ENCODE measurements at places on chromosomes 16 and 17.

DNA sequence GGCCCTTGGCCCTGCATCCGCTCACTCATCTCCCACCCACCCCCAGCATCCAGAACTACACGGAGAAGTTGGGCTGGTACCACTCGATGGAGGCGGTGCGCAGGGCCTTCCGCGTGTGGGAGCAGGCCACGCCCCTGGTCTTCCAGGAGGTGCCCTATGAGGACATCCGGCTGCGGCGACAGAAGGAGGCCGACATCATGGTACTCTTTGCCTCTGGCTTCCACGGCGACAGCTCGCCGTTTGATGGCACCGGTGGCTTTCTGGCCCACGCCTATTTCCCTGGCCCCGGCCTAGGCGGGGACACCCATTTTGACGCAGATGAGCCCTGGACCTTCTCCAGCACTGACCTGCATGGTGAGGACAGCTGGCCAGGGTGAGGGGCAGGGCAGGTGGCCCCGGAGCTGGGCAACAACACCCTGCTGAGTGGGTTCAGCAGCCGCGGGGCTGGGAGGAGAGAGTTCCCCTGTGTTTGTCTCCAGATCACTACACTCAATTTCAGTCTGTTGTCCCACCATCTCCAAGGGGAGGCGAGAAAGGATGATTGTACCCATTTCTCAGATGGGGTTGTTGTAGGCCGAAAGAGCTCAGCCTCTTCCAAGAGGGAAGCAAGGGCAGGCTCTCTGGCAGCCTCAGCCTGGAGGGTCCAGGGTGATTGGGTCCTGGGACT lies 14.4 kb downstream of the MMP15 start:
- no peak for DNase-seq

DNA sequence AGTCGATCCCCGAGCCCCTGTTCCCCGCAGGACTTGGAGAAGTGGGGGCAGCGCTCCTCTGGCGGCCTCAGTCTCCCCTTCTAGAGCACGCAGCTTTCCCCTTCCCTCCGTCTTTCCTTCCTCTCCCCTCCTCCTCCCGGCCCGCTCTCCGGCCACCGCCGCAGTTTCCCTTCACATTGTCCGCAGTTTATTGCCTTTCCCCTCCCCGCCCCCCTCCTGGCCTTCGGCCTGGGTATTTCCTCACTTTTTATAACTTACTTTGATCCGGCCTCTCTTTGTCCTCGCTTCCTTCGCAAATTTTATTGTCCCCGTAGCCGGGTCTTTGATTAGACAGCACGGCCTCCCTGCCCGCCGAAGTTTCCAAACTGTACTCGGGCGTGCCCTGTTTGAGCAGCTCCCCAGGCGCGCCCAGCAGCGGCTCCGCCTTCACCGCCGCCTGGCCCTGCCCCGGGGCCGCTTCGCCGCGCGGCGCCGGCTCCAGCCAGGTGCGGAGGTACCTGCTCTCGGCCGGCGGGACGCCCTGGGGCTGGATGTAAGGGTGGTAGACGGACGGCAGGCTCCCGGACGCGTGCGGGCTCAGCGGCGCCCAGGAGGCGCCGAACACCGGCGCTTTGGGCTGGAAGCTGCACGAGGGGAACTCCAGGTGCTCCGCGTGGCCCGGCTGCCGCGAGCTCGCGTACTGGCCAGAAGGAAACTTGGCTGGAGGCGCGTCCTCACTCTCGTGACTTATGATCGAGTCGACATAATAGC lies 488 bp downstream of the HOXB9 start:
- DNase-seq = peak; percentile 63

DNA sequence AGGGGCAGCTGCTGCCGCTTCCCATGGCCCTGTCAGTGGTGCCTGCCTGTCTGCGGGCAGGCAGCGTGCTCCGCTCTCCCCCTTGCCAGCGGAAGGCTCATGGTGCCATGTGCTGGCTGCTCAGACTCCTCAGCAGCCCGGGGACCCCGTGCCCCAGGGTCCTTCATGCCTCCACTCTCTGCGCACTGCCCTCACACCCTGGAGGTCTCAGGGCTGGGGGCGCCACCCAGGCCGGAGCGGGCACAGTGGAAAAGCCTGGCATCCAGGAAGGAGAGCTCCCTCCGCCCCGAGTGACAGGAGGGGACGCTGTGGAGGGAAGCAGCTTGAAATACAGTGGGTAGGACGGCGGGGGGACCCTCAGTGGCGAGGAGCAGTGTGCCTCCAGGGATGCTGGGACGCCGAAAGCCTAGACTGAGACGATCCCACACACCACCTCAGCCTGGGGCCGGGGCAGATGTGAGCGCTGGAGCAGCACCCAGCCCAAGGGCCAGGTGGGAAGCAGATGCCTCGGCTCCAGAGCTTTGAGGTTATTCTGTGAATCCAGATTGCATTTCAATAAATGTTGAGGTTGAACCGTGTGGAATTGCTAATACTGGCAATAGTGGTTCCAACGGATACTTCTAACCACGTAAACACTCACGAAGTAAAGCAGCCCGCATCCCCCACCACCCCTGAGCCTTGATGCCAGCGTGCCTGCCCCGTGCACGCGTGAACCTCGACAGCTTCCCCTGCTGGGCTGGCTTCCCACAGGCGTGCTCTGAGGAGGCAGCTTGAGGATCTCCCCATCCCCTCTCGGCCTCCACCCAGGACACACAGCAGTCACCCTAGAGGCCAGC lies 6.5 kb downstream of the TMEM204 start:
- DNase-seq = no peak

GRCh38 chr17:56545106-56545505 lies 48.4 kb upstream of the NOG start:
- no peak for DNase-seq

DNA sequence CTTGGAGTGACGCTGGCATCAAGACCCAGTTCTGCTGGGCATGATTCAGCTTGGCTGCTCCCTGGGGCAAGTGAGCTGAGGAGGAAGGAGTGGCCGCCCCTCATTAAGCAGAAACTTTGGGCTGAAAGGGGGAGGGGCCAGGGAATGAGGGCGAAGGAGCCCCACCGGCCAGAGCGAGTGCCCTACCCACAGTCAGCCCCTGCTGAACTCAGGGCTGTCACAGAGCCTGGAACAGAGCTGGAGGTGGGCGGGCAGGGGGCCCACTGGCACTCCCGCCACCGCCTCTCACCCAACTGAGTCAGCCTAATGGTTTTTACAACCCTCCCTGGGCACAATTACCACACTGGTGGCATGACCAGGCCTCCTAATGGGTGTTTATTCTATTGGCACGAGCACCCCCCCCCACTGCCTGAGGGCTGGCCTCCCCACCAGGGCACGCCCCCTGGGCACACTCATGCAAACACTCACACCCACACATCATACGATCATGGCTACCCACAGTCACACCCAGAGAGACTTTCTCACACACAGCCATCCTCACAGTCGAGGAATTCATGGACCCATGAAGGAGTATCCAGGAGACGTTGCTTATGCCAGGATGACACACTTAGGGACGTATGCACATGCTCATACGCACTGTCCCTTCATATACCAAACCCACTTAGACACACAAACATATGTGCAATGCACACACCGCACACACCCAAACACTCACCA lies 19.2 kb downstream of the UNC119 start:
- DNase-seq = no peak

GRCh38 chr17:39738983-39739884 lies 1.5 kb downstream of the GRB7 start:
- DNase-seq = peak; percentile 73

DNA sequence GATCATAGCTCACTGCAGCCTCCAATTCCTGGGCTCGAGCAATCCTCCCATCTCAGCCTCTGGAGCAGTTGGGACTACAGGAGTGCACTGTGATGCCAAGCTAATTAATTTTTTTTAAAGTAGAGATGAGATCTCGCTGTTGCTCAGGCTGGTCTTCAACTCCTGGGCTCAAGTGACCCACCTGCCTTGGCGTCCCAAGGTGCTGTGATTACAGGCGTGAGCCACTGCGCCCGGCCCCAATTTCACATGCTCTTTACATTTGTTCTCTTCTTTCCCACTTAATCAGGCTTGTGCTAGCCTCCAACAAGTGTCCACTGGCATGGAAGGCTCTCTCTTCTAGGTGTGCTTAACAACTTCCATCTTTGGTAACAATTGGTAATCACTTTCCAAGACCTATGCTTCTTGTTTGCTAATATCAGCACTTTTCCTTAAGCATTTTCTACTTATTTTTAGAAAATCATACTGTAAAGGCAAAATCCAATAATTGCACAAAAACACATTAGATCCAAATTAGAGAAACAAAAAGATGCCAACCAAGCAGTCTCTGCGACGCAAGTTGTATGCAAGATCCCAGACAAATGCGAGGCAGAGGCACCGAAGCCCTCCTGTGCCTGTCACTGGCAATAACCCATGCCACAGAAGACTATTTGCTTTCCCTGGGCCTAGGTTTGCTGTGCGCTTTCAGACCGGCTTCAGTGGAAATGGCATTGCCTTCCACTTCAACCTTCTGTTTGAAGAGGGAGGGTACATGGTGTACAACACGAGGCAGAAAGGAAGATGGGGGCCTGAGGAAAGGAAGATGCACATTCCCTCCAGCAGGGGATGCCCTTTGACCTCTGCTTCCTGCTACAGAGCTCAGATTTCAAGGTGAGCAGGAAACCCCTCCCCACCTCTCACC lies 52.6 kb downstream of the NOS2 start:
- peak; percentile 31 for DNase-seq

- DNase-seq = no peak
Measured at GRCh38 chr16:85903559-85903958, 4.6 kb downstream of the IRF8 start.

GRCh38 chr17:53278466-53278865 lies 544.3 kb upstream of the KIF2B start:
- DNase-seq = no peak

- DNase-seq = peak; percentile 74
Measured at GRCh38 chr17:64306850-64307463, 43.9 kb upstream of the TEX2 start.

- DNase-seq = no peak
Measured at GRCh38 chr16:69444873-69445517, 20.6 kb downstream of the CYB5B start.

DNA sequence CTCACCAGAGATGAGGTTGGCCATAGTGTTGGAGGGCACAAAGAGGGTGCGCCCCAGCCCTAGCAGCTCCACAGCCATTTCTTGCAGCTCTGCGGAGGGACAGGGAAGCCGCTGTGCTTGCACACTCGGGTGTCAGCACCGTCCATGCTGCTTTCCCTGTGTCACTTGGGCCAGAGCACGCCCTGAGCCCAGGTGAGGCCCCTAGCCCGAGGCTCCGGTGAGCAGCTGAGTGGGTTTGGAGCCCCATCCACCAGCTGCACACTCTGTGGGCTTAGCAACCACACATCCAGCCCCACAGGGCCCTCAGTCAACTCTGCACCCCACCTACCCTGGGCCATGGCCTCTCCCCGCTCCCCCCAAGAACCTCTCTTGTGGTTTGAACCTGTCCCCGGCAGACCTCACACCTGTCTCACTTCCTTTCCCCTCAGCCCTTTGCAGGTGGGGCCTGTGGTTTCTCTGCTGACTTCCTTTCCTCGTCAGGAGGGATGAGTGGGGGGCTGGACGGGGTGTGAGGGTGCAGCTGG lies 20.7 kb downstream of the TMEM235 start:
- no peak for DNase-seq

- DNase-seq = peak; percentile 77
Measured at GRCh38 chr16:11407047-11407982, 62.1 kb downstream of the RMI2 start.

DNA sequence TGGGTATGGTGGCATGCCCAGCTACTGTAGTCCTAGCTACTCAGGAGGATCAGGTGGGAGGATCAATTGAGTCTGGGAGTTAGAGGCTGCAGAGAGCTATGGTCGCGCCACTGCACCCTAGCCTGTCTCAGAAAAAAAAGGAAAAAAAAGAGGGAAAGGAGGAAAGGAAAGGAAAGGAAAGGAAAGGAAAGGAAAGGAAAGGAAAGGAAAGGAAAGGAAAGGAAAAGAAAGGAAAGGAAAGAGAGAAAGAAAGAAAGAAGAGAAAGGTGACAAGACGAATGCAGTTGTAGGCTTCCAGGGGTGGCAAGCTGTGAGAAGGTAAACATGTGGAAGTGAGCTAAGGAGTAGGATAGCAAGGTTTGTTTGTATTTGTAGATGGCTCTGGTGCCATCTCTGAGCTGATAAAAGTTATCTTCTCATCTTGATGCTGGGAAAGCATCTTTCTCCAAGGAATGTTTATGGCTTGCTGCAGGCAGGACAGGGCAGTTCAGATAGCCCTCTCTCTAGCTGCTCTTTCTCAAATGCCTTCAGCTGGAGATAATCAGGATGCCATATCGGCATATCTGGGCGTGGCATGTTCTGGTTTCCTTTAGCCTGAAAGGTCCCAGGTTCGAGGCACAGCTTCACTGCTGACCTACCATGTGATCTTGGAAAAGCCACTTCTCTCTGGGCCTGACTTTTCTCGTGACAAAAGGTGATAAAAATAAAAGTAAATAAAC lies 2.8 kb upstream of the NOS2 start:
- no peak for DNase-seq

DNA sequence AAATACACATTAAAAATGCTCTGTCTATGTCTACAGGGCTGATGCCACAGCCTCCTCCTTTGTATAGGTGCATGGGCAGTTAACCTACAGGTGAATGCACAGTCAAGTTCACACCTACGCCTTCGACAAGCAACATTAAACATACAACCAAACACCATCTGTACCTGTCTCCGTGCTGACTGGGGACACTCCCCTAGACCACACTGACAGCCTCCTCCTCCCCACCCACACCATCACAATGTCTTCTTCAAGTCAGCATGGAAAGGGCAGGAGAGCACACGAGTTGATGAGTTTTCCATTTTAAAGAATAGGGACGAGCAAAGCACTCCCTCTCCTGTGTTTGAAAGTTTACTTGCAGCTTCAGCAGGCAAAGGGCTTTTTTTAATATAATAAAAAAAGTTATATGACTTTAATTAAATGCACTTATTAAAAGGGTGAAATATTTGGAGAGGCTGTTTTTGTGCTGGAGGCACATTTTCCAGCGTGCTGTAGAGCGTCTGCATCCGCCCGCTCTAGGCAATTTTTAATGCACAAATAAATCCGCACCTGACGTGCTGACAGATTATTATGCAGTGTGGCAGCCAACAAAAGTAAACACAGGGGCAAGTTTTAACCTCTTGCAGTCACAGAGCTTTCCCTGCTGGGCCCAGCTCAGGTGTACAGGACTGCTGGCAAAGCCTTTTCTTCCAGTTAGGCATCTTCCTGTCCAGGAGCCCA lies 367.9 kb downstream of the SOX9 start:
- no peak for DNase-seq

DNA sequence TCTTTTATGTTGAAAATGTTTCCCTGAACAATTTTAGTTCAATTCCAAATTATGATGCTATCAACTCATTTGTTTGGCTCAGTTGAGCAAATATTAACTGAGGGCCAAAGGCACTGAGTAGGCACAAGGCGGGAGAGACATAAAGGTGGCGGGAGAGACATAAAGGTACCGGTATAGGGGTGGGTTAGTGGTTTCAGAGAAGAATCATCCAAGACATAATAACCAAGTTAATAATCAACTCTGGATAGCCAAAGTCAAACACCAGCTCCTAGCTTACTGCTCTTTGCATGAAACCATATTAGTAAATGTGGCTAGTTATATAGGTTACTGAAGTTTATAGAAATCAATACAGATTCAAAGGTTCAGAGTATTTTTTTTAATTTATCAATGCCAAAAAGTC lies 91.7 kb downstream of the RPGRIP1L start:
- DNase-seq = no peak

GRCh38 chr17:40177275-40177874 lies at the start of gene RAPGEFL1:
Gene RAPGEFL1, plus strand, starts transcription at chr17:40177470. Its CDS starts 392 bp downstream, at chr17:40177862.
- peak; percentile 91 for DNase-seq

Data from neural progenitor cell (in vitro differentiated cells).